ENCODE measurements at places on chromosomes 7 and 10. TPM values are rescaled to one million over a fixed set of nuclear protein-coding genes. Genes with fewer than 3 reads are reported as not detected.
A peak's percentile ranks its signal among the peaks of the same experiment; 100 is the strongest.

The PLAU gene
- 8.5 TPM for total RNA-seq

- no peak for DNase-seq
These were observed 22.8 kb downstream of the SGMS1 start for GRCh38 chr10:50600831-50601477.

DNA sequence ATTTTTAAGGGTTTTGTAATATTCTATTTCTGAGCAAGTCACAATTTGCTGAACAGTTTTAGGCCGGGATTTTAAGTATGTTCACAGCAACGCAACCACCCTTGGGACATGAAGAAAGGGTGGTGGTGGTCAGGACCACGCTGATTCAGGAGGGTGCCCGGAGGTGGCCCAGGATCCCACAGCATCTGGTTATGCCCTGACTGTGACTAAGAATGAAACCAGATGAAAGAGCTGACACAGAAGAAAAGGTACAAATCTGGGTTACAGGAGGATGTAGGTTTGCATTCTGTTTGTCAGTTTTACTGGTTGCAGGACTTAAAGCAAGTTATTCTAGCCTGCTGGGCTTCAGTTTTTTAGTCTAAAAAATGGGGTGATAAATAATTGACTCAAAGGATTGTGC, 279.7 kb downstream of the CCSER2 start:
- no peak for DNase-seq

The VSTM4 gene
- 21.8 TPM for total RNA-seq

The AGMO gene
- total RNA-seq, result 0.16 TPM

DNA sequence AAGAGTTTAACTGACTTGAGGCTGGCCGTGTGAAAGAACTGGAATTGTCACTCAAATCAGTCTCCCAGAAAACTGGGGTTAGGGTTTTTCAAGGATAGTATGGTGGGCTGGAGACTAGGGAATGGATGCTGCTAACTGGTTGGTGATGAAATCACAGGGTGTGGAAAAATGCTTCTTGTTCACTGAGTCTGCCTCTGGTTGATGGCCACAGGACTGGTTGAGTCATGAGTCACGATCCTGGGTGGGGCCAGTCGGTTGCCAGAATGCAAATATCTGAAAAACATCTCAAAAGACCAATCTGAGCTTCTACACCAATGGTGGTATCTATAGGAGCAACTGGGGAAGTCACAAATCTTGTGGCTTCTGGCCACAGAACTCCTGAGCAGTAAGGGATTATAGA, 16.3 kb upstream of the BAMBI start:
- no peak for DNase-seq

The GRM3 gene
- not detected for total RNA-seq

DNA sequence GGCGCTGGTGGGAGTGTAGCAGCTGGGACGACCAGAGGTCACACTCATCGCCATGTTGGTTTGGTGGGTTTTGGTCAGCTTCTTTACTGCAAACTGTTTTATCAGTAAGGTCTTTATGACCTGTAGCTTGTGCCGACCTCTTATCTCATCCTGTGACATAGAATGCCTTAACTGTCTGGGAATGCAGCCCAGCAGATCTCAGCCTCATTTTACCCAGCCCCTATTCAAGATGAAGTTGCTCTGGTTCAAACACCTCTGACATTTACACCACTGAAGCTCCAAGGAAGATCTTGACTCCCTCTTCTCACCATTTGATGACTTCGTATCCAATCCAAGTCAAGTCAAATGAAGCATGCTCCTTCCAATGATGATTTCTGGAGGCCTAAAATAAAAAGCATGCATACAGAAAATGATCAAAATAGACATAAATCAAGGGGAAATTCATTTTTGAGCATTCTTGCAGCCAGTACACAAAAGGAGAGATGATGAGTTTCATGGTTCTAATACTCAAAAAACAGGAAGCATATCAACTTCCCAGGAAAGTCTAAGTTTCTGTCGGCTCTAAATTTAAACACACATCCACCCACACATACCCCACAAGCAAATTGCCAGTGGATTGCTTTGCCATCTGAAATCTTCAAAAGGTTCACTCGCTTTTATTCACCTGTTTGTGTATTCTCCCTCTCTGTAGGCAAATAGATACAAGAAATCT, 2.4 kb upstream of the PSMG3 start:
- no peak for DNase-seq

The ASB10 gene
- total RNA-seq, result 41.4 TPM

GRCh38 chr10:84098667-84099066, 40.6 kb upstream of the GHITM start:
- DNase-seq, result no peak

The ACTL6B gene
- not detected for total RNA-seq

- no peak for DNase-seq
These were observed 178.9 kb downstream of the GRID1 start for GRCh38 chr10:86187499-86188239.

DNA sequence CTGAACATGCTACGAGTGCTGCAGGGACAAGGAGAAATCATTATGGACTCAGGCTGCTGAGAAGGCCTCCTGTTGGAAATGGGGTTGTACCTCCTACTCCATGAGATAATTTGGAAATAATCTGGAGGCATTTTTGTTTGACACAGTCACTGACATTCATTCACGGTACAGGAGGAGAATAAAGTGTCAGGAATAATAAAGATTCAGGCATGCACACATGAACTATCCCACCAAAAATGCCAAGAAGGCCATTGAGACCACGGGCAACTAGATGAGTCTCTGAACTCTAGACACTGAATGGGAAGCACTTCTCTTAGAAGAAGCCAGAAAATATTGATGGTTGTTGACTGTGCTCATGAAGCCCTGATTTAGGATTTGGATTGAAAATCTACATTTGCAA, 220.9 kb upstream of the HABP2 start:
- no peak for DNase-seq

The GPR37 gene
- not detected for total RNA-seq

The PDK4 gene
- 431 TPM for total RNA-seq

The PCDH15 gene
- 0.41 TPM for total RNA-seq

- DNase-seq, result peak; percentile 81
These were observed 16.3 kb downstream of the LIPA start for GRCh38 chr10:89235073-89235798.

The OPN1SW gene
- total RNA-seq, result not detected

- no peak for DNase-seq
These were observed 57.8 kb upstream of the LANCL2 start for GRCh38 chr7:55307123-55307916.

The NRCAM gene
- total RNA-seq, result 0.30 TPM

The RFC2 gene
- total RNA-seq, result 12.4 TPM

The BMPER gene
- 2.5 TPM for total RNA-seq

Data from Right ventricle myocardium inferior (tissue), 1 donor.